ENCODE measurements at places on chromosomes 2 and 18. TPM values are rescaled to one million over a fixed set of nuclear protein-coding genes. Genes with fewer than 3 reads are reported as not detected.

Gene PLCL1
- polyA plus RNA-seq = 5.7 TPM

Gene GYPC
- 12.9 TPM for polyA plus RNA-seq

Gene USP40
- polyA plus RNA-seq = 8.4 TPM

Gene GALR1
- 0.10 TPM for polyA plus RNA-seq

Gene TRABD2A
- 0.90 TPM for polyA plus RNA-seq

Gene CABYR
- polyA plus RNA-seq = 4.8 TPM

Gene BOLA3
- 38.7 TPM for polyA plus RNA-seq

Gene RHOB
- polyA plus RNA-seq = 173 TPM

Gene UGT1A4
- polyA plus RNA-seq = not detected

Gene TBR1
- polyA plus RNA-seq = 9.4 TPM

Gene EXOC6B
- polyA plus RNA-seq = 14.0 TPM

Gene IL1R1
- polyA plus RNA-seq = 1.7 TPM

Gene ABCB11
- not detected for polyA plus RNA-seq

Gene SLC40A1
- 5.8 TPM for polyA plus RNA-seq

Gene ZBTB14
- 9.9 TPM for polyA plus RNA-seq

Gene MPP4
- polyA plus RNA-seq = not detected

Gene HOXD11
- polyA plus RNA-seq = 5.1 TPM

Gene MYO7B
- polyA plus RNA-seq = 0.46 TPM

Gene CIB4
- not detected for polyA plus RNA-seq

Gene CD8A
- polyA plus RNA-seq = 2.7 TPM

Gene MEP1B
- not detected for polyA plus RNA-seq
